ENCODE measurements at places on chromosomes 4 and X.
A peak's percentile ranks its signal among the peaks of the same experiment; 100 is the strongest.

GRCh38 chrX:113551919-113552318 is 711.3 kb upstream of the AMOT start:
- DNase-seq, result no peak

GRCh38 chrX:24241822-24242648 is 71.8 kb downstream of the SUPT20HL2 start:
- peak; percentile 4 for DNase-seq

GRCh38 chrX:44876086-44876485 is 3.1 kb downstream of the KDM6A start:
- no peak for DNase-seq

GRCh38 chr4:24533364-24533763 is 51.0 kb downstream of the DHX15 start:
- no peak for DNase-seq

DNA sequence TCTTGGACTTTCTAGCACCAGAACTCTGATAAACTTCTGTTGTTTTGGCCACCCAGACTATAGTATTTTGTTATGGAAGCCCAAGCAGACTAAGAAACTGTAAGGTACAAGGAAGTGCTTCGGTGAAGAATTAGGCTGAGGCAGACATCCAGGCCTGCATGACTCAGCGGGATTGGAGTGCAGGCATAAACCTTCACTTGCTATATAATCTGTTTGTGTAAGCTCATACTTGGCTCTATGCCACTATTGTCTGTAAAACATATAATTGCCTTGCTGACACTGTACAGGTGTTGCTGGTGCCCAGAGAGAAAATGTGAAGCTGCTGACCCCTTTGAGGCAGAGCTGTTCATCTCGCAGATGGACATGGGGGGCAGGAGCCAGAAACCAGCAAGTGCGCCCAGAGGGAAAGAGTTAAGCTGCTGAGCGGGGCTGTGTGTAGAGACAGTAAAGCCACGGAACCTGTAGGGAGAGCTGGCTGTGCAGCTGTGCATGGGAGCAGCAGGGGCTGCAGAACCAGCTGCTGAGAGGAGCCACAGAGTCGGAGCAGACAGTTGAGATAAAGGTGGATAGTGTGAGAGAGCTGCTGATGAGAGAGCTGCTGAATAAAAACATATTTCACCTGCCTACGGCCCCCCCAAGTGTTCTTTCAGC is 96.2 kb downstream of the RBM46 start:
- DNase-seq, result peak; percentile 72

DNA sequence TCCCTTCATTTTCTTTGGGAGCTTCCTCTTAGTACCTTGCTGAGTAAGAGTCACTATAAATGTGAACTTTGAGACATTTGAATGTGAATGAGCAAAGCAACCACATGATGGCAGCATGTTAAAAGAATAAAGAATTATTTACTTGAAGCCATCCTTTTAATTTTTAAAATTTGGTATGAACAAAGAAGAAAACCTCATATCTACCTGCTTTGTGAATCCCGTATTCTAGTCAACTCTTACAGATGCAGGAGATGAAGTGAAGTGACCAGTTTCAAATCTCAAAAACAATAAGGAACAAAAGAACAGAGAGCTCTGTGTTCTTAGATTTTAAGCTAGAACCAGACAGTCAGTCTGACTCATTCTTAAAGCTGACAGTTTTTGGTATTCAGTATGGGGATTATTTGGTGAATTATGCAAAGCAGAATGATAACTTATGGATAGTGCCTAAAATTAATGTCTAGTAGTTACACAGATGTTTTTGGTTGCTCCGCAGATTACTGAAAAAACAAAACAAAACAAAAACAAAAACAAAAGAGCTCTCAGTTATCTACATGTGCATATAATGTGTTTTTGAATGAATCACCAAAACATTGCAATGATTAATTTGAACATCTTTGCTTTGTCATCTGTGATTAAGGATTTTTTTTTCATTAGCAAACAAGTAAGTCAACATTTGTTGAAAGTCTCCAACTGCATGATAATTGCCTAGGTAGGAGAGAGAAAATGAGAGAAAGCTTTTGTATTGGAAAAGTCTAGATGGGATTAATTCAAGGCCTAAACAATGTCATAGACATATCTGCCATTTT is 48.2 kb upstream of the H2AZ1 start:
- DNase-seq, result peak; percentile 29

GRCh38 chr4:14868426-14869395 is 133.6 kb upstream of the CPEB2 start:
- no peak for DNase-seq

- DNase-seq, result no peak
Observed at GRCh38 chr4:74618659-74619058, 173.7 kb downstream of the AREG start.

- no peak for DNase-seq
Observed at GRCh38 chr4:153207567-153207966, 3.3 kb downstream of the TRIM2 start.

- DNase-seq, result no peak
Observed at GRCh38 chr4:25345744-25346143, 31.3 kb upstream of the ANAPC4 start.

GRCh38 chr4:6969826-6970800 is 60.5 kb downstream of the TBC1D14 start:
- no peak for DNase-seq

- DNase-seq, result no peak
Observed at GRCh38 chr4:78409612-78410202, 141.9 kb upstream of the ANXA3 start.

DNA sequence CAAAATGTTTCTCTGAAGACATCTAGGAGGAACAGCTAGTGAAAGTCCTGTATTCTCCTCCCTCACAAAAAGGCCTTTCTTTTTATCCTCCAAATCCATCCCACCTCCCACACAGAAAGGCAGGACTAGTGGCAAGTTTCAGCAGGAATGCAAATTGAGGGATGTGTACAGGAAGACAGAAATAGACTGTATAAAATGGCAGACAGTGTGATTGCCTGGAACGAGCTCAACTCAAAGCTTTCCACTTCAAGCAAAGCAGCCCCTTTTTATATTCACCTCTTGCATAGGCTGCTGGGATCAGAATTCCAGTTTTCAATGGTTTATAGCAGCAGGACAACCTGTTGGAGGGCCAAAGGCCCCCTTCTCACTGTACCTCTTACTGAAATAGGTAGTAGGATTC is 57.5 kb downstream of the DCX start:
- DNase-seq, result no peak

DNA sequence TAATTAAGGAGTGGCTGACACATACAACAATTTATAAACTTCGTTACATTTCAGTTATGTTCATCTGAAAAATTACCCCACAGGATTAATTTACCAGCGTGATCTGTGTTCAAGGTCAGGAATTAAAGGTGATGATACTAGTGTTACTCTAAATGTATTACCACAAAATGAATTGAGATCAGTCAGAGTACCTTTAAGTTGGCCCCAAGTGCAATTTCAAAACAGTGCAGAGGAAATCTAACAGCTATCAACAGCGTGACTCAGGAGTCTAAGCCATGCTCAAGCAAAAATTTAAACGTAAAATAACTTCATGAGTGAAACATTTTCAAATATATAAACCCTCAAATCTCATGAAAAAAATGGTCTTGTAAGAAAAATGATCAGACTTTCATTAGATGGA is 18.7 kb downstream of the ANTXR2 start:
- DNase-seq, result no peak

DNA sequence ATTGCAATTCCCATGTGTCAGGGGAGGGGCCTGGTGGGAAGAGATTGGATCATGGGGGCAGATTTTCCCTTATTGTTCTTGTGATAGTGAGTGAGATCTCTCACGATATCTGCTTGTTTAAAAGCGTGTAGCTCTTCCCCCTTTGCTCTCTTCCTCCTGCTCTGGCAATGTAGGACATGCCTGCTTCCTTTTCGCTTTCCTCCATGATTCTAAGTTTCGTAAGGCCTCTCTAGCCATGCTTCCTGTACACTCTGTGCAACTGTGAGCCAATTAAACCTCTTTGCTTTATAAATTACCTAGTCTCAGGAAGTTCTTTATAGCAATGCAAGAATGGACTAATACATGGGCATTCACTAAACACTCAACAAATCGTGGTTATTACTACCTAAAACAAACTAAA is 37.2 kb upstream of the PAPSS1 start:
- no peak for DNase-seq

GRCh38 chr4:53763813-53764597 is 172.7 kb upstream of the LNX1 start:
- no peak for DNase-seq

DNA sequence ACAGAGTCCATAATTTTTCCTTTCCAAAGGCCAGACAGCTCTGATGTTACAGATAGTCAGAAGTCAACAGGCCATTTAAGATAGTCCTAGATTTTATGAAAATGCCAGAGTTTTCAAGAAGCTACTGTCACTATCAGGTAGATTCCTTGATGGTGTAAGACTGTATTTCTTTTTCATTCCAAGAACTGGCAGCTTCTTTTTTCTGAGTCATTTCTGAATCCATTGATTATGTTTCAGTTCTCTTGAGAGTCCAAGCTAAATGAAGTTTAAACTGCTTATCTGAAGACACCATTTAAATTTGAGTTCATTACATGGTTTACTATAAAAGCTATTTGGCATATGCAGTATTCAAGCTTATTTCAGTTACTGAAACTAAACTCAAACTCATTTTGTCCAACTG is 44.6 kb downstream of the RASSF6 start:
- no peak for DNase-seq

DNA sequence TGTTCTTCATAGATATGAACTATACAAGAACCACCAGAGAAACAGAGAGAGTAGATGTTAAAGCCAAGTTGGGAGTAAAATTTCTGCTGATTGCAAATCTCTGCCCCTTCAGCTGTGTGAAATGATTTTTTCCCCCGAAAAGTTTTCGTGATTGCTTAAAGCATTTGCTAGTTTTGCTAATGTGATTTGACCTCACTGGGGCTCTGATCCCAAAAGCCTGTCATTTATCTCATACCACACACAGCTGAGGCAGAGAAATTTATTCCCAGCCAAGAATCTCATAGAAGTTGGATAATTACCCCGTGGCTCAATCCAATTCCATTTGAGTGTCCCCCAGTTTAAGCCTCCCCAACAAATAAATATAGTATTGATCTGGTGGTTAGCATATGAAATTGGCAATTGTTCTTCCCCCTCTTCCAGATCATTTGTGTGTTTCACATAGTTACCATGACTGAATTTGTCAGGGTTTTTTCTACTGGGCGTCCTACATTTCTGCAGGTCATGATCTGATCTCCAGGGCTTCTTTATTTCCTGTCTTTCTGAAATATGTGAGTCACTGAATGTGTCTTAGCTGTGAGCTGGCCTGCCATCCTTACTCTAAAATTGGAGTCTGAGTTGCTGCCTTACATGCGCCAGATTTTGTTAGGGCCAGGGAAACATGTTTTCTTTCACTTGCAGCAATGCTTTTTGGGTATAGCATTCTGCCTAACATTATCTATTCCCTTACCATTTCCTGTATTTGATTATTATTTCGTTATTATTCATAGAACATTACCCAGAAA is 167.5 kb upstream of the FRMPD4 start:
- DNase-seq, result no peak

GRCh38 chr4:153207027-153207426 is 2.8 kb downstream of the TRIM2 start:
- DNase-seq, result no peak

- DNase-seq, result no peak
Observed at GRCh38 chr4:30181512-30181911, 538.7 kb upstream of the PCDH7 start.

GRCh38 chrX:19660604-19661255 is 145.4 kb upstream of the MAP3K15 start:
- no peak for DNase-seq

GRCh38 chr4:151792995-151793394 is 32.2 kb upstream of the GATB start:
- DNase-seq, result no peak

GRCh38 chr4:26173619-26174018 is 147.2 kb upstream of the RBPJ start:
- DNase-seq, result no peak
